ENCODE measurements at places on chromosomes 16 and 17. TPM values are rescaled to one million over a fixed set of nuclear protein-coding genes. Genes with fewer than 3 reads are reported as not detected.

GRCh38 chr16:57843400-57843799, 41.1 kb upstream of the KIFC3 start:
- DNase-seq, result no peak

DNA sequence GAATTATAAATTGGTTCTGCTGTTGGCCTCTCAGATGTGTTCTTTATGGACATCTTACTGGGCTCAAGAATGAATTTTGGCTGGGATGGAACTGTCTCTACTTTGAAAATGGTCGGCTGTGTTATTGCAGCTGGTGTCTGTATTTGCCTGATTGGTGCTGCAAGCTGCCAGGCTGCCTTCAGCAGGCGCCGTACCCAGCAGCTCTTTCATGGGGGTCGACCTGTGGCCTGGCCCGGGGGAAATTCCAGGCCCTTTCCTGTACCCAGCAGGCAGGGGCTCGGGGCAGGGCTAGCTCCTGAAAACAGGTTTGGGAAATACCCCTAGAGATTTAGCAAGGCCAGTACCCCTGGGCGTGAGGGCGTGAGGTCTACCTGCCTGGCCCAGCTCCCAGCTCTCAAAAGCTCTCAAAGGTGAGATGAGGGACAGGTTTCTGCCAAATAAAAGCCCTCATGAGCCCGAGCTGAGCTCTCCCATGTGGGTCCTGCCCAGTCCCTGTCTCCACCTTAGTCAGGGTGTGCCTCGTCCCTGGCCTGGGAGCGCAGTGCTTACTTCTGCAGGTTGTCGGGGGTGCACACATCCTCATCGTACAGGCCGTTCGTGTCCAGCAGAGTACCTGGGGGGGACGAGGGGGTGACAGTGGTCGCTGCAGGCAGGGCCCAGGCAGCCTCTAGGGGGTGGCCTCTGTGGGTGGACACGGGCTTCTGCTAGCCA, 52.3 kb downstream of the PRMT7 start:
- DNase-seq, result no peak

- DNase-seq, result peak; percentile 99
Observed at GRCh38 chr16:77213542-77214106, 14.4 kb downstream of the SYCE1L start.

DNA sequence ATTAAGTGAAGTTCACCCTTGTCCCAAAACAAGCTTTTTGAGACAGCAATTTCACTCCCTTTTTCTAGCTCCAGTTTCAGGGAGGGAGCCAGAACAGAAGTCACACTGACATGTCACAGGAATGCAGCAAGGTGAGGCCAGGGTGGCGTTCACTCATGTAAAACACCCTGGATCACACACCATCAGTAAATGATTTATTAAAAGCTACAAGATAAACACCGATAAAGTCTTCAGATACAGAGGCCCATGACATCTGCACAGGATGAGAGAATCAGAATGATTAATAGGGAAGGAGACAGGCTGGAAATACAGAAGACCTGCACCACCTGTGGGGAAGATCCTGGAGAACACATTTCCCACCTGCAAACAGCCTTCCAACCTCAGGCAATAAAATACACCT, 77.5 kb upstream of the DYNLRB2 start:
- no peak for DNase-seq

- DNase-seq, result peak; percentile 99
Observed at GRCh38 chr17:48472411-48473281, 42.6 kb upstream of the SKAP1 start.

DNA sequence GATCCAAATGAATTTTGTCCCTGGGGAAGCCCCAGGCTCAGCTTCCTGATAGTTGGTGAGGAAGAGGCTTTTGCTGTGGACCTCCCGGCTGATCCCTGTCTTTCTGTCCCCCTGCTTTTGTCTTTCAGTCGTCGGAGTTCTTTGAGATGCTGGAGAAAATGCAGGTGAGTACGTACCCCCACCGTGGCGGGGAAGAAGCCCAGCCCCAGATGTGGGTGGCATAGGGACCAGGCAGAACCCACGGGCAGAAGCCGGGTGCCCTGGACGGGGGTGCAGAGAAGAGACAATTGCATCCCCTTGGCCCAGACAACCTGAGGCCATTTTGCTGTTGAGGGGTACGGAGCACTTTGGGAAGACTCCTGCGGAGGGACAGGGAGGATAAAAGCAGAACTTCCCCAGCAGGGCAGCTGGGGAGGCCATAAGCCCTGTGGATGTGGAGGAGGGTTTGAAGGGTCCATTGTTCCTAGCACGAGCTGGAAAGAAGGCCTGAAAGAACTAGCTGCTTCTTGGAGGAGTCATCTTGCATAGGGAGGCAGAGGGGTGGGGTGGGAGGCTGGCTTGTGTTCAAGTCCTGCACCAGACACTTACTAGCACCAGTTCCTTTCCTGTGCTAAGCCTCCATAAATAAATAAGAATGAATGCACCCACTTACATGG, 105.6 kb downstream of the OR1D5 start:
- DNase-seq, result no peak

DNA sequence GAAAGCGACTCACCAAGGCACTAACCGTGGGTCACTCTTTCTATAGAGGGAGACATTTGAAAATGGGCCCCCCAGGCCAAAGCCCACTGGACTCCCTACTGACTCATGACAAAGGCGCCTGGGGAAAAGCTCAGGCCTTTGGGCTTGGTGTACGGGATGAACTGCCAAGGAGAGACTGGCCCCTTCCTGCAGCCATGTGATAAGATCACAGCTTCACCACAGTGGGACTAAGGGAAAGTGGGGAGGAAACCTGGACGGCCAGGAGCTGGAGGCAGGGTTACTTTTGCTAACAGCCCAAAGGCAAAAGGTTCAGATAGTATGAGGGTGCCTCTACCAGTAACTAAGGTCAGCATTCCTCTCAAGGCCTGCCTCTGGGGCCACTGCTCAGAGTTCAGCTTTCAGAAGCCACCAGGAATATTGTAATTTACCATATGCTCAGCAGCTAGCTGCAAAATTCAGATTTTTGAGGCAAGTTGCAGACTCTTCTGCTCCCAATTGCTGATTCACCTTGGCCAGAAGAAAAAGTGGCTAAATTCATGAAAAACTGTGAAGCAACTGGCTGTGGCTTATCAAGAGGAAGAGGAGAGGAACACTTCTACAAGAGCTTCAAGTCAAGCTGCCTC, 37.1 kb upstream of the SLC25A19 start:
- no peak for DNase-seq

DNA sequence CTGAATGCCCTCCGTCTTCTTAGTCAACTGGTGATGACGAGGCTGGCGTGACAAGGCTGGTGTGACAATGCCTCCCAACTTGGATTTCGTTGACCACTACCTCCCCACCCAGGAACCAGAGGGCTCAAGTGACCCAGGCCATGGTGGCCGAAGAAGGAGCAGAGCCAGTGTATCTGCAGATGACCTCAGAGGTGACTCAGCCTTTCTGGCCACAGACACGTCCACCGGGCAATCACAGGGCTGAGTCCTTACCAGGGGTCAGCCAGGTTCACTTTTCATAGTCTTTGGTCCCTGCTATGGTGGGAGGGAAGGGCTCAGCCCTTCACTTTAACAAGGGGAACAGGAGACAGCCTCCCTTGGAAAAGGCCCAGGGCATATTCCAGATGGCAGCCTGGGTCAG, 116.3 kb downstream of the MAF start:
- no peak for DNase-seq

Gene RNF112
- not detected for total RNA-seq

Measured in A172 (cell line).